ENCODE measurements at places on chromosomes 11 and 22.

GRCh38 chr22:23066200-23067022, 3.9 kb upstream of the GNAZ start:
- DNase-seq: peak; percentile 41

- no peak for DNase-seq
Measured at GRCh38 chr22:20749453-20749852, 24.5 kb upstream of the SERPIND1 start.

GRCh38 chr11:17875891-17876290, 137.0 kb downstream of the SERGEF start:
- no peak for DNase-seq

GRCh38 chr11:119990309-119991021, 147.4 kb downstream of the TRIM29 start:
- peak; percentile 52 for DNase-seq

DNA sequence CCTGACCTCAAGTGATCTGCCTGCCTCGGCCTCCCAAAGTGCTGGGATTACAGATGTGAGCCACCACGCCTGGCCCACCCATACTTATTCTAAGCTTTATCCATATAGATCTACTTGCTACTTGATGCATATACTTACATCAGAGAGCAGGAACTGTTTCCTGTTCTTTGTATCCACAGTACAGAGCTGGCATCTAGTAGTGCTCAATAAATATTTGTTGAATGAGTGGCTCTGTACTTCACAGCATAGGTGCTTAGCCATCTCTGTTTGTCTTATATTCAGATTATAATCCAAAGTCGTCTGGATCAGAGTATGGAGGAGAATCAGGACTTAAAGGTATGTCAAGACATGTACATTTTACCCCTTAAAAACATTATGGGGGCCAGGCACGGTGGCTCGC, 38.6 kb upstream of the DLAT start:
- no peak for DNase-seq

GRCh38 chr11:38425578-38425977, 1827.5 kb upstream of the RAG2 start:
- DNase-seq: no peak

DNA sequence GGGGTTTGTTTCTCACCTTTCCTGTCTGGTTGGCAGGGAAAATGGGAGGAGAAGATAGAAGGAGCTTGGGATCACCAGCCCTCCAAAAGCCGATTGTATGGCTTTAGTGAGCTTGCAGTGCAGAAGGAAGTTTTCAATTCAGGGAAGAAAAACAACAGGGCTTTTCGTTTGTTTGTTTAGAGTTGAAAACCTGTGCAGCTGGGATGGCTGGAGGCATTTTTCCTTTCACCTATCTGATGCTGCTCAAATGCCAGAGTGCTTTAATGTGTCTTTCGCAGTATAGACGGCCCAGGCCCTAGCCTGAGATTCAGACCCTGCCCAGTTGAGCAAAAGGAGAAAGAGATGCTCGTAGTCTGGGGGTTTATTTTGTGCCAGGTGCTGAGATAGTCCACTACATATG, 87.9 kb downstream of the INSC start:
- no peak for DNase-seq

GRCh38 chr22:25172153-25172552, 27.5 kb upstream of the CRYBB3 start:
- no peak for DNase-seq

- DNase-seq: no peak
Measured at GRCh38 chr22:37141476-37141875, 8.2 kb downstream of the IL2RB start.

DNA sequence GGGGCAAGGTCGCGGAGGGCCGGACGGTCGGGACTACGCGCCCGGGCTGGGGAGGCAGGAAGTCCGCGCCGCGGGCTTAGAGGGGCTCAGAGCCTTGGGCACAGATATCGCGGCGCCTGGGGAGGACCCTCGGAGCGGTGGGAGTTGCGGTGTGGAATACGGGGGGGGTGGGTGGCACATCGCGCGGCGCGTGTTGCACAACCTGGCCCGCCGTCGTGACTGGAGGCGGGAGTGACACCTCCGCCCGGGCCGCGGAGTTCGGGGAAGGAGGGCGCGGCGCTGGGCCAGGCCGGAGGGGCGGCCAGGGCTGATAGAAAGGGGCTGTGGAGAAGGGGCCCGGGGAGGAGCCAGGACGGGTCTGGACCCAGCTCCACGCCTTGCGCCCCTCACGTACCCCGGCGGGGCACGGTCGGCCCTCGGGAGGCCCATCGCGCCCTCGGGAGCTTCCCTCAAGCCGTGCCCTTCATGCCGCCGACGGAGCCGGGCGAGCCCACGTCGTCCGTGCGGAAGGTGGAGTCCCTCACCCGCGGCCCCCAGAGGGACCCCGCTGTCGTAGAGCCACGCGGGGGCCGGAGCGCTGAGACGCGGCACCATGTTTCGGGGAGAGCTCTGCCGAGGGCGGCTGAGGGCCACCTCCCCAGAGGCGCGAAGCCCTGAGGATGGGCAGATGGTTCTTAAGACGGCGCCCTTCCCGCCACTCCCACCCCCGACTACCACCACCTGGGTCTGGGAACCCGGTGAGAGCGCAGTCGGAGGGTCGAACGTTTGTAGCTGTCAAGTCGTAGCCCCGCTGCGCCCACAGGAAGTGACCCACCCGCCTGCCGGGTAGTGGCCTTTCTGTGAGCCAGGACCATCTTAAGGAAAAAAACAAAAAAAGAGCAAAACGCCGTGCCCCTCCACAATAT, 729 bp downstream of the IL17RA start:
- peak; percentile 66 for DNase-seq

DNA sequence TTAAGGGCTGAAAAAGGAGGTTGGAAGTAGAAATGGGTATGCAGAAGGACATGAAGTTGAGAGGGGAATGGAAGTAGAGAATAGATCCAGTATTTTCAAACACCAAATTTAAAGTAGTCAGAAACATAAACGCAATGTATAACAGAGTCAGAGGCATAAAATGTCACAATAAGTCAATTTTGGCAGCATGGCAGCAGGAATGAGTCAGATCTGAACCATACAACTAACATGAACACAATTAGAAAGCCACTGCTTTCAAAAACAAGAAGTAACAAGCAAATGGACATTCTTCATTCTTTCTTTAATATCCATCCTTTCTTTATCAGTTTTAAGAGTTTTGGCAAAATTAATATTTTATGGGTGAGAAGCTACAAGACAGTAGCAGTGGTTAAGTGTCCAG, 2.5 kb downstream of the CHORDC1 start:
- DNase-seq: no peak

DNA sequence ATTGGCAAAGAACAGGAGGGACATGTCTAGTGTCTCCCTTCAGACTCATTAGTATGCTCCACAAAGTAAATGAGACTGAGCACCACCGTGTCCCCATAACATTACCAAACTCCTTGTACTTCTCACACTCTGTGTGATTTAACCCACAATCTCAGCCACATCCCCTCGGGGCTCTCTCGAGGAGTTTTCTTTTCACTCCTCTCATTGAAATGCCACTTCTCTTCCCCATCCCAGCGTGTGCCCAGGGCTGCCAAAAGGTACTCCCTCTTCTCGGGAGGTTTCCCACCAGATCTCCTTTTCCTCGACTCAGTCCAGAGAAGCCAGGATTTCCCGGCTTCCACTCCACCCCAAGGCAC, 1.1 kb downstream of the RBFOX2 start:
- DNase-seq: no peak

- no peak for DNase-seq
Measured at GRCh38 chr11:69209038-69209350, 53.3 kb downstream of the SMIM38 start.

GRCh38 chr11:42555190-42555589, 756.6 kb upstream of the API5 start:
- DNase-seq: no peak

DNA sequence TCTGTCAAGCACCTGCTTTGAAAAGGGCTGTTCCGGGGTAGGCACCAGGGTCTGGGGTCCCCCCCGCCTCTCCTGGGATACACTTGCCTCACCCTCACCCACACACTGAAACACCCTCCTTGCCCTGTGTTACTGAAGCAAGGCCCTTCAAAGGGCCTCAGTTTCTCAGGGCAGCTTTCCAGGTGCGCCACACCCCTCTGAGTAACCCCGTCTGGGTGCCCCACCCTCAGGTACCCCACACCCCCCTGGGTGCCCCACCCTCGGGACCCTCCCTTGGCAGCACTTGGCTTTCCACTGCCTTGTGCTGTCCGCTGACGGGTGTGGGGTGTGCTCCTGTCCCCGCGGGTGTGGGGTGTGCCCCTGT, 413.6 kb downstream of the TBC1D22A start:
- peak; percentile 6 for DNase-seq

DNA sequence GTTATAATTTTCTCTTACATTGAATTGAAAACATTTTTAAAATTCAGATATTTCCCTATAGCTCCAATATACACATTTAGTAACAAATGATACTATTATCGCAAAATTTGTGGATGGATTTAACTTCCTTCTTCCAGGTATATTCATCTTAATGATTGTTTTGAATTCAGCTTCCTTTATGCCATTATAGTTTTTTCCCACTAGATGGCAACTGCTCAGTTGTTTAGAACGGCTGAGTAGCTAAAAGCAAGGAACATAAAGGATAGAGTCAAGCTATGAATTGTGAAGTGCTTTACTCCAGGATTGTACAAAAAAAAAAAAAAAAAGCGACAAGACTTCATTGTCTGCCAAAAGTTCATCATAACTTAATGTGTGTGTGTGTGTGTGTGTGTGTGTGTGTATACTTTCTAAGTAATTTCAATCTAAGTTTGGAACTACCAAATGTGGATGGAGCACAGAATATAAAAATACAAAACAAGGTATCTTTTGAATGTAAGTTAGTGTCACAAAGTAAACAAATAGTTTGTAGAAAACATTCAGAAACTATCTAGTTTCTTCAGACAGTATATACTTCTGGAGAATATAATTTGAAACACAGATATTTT, 846.4 kb downstream of the DLG2 start:
- no peak for DNase-seq

- no peak for DNase-seq
Measured at GRCh38 chr11:41328324-41328723, 131.1 kb downstream of the LRRC4C start.

DNA sequence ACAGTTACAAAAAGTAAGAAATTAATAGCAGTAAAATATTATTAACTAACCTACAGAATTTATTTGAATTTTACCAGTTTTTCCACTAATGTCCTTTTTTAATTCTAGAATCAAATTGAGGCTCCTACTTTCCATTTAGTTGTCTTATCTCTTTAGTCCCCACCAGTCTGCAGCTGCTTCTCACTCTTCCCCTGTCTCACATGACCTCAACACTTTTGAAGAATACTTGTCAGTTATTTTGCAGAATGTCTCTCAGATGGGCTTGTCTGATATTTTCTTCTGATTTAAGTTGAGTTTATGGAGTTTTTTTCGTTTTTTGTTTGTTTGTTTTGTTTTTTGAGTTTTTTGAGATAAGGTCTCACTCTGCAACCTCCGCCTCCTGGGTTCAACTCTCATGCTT, 74.3 kb upstream of the ADORA2A start:
- no peak for DNase-seq

DNA sequence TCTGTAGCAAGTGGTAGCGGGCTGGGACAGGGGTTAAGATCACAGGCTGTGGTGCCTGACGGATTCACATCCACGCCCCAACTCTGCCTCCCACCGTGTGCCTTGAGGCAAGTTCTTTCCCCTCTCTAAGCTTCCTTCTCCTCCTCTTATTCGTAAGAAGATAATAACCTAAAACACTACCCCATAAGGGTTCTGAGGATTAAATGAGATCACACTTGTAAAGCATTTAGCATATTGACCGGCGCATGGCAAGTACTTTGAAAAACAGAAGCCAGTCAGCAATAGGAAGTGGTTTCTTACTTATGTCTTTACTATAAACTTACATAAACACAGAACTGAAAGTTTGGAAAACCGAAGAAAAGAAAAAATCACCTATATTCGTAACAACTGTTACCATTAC, 15.5 kb upstream of the LMO2 start:
- no peak for DNase-seq

All from psoas muscle (tissue), 8 donors.